ENCODE measurements at places on chromosomes 6 and 20. TPM values are rescaled to one million over a fixed set of nuclear protein-coding genes. Genes with fewer than 3 reads are reported as not detected.

DNA sequence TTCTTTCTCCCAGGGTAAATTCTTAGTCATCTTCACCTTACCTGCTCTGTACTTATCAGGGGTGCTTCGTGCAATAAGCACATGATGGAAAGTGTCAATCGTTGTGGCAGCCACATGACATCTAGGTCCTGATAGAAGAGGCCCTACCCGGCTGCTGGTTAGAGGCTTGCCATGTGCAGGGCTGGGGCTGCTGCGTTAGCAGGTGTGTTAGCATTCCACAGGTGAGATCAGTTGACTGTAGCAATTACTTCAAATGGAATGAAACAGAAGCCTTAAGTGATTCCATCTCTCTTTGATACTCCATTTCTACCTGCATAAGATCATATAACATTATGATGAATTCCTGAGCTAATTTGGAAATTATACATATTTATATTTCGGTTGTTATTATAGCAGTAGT is 127.0 kb downstream of the UST start:
- DNase-seq, result no peak

The TBC1D22B gene
- 10.7 TPM for total RNA-seq

GRCh38 chr6:155409391-155409790 is 46.2 kb downstream of the NOX3 start:
- DNase-seq, result no peak

The MAP3K5 gene
- 98.4 TPM for total RNA-seq

GRCh38 chr20:61742097-61742825 is 323.4 kb downstream of the TAF4 start:
- no peak for DNase-seq

DNA sequence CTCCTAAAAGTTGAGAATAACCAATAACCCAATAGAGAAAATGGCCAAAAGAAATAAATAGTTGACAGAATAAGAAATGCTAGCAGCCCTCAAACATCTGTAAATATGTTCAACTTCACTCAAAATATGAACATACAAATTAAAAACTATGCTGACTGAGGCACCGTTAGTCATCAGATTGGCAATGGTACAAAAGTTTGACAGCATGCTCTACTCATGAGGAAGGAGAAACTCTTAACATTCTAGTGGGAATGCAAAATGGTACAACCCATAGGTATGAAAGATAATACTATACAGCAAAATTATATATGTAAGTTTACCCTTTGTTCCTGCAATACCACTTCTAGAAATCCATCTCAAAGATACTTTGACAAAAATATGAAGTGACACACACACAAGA is 1.6 kb upstream of the ZSCAN12 start:
- no peak for DNase-seq

DNA sequence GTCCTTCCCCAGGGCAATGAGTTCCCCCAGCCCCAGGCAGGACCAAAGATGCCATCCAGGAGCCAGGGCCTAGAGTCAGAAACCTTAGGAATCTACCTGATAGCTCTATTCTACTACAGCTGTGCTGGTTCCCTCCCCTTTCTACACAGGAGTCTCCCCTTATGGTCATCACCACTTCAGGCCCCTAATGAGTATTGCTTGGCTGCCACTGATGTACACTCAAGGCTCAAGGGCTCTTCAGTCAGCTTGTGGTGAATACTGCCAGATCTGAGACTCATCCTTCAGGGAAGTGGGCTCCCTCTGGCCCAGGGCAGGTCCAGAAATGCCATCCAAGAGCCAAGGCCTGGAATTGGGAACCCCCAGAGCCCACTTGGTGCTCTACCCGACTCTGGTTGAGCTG is 248.6 kb downstream of the ALDH8A1 start:
- DNase-seq, result no peak

- no peak for DNase-seq
Observed at GRCh38 chr6:35651244-35651643, 37.5 kb downstream of the FKBP5 start.

The TRIM31 gene
- 0.32 TPM for total RNA-seq

GRCh38 chr6:95589067-95589466 is 11.7 kb downstream of the MANEA start:
- no peak for DNase-seq

The ENPP1 gene
- total RNA-seq, result 18.9 TPM

DNA sequence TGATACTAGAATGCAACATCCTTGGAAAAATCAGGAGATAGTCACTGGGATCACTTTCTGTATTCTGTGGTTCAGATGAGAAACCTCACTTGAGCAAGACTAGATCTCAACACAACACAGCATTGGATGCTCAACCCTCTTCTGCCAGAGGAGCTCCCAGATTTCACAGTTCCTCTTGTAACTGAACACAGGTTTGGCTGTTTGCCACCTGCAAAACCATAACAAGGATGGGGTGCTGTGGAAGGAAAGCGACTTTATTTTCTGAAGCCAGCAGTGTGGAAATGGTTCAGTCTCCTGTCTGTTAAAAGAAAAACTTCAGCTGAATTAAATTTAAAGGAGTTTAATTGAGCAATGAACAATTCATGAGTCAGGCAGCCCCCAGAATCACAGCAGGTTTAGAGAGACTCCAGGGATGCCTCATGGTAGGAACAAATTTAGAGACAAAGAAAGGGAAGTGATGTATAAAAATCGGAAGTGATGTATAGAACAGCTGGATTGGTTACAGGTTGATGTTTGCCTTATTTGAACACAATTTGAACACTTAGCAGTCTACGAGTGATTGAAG is 149.9 kb upstream of the UST start:
- DNase-seq, result no peak
